ENCODE measurements at places on chromosomes 4 and X. TPM values are rescaled to one million over a fixed set of nuclear protein-coding genes. Genes with fewer than 3 reads are reported as not detected.

DNA sequence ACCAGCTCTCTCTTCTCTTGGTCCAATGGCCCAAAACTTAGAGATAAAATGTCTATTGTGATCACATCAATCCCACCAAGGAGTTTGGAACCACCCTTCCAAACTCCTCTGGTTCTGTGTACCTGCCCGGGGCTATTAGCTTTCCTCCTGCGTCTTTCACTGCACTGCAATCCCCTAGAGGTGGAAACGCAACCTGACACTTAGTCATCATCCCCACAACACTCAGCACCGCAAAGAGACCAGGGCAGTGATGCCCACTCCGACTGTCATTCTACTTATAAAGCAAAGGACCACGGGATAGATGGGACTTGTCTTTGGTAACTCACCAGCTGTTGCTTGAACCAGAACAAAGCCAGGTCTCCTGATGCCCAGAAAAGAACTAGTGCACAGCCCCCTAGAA is 22.0 kb downstream of the AFAP1 start:
- DNase-seq, result no peak

UBA1 gene
- total RNA-seq, result 142 TPM

DNA sequence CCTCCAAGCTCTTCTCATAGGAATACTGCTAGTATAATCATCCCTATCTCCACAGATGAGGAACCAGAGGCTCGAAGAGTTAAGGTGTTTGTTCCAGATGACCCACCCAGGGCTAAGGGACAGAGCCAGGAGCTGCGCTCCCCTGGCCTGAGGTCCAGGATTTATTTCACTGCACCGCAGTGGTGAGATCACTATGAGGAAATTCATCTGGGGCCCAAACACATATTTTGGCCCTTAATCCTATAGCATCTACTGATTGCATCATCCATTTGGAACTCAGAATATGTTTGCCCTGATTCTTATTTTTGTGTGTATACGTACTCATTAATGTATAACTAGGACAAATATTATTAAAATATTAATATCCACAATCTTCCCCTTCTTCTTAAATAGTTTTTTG is 100.1 kb upstream of the RBPJ start:
- no peak for DNase-seq

DNA sequence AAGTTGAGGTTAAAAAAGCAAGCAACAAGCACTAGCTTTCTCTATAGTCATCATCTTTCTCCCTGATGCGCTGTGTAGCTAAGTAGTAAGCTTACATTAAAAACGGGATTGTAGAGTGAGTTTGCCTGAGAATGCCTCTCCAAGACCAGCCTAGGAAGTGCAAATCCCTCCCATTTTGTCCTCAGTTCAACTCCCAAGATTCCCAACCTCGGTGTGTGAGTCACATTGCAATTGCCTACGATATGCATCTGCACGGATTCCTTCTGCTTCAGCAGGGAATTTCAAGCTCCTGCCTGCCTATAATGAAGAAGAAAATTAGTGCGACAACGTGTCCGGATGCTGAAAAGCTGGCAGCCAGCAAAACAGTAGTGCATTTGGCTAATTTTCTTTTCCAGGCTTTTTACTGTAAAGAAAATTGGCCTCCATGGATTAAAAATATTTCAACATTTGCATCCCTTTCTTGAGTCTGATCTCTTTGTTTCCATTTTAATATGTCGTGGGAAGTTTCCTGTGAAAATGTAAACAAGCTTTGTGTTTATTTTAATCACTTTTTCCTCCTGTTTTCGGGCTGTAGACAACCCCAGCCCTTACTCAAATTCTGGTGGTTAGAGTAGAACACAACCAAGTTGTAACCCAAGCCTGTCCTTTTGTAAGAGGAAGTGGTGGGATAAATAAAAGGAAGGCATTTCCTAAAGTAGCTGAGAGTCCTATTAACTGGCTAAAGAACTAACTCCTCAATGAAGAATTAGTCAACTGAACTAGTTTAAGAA is 58.4 kb upstream of the TET2 start:
- peak; percentile 22 for DNase-seq

FAM9B gene
- total RNA-seq, result 2.8 TPM

DNA sequence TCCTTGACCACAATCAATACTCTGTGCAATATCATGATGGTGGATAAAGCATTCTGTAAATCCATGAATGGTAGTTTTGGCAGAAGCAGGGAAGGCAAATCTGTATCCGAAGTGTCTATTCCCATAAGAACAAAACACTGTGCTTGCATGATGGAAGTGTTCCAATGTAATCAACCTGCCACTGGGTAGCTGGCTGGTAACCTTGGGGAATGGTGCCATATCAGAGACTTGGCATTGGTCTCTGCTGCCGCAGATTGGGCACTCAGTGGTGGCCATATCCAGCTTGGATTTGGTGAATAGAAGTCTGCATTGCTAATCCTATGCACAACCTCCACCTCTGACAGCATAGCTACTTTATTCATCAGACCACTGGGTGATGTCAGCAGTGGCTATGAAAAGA is 114.3 kb upstream of the EMCN start:
- DNase-seq, result no peak

DNA sequence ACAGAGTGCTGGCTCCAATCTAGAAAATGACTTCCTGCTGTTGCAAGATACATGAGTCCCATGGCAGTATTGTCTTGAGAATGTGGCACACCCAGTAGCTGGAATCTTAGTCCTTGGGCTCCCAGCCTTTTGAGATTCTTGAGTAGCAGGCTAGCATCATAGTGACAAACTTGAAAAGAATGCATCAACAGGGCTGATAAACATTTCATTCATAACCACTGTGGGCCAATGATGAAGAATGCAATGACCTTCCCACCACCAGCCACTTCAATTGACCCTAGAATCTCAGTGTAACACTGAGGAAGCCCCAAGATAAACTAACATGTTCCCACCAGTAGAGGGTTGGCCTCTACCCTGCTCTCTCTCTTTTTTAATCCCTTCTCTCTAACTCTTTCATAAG is 329.3 kb downstream of the GBA3 start:
- DNase-seq, result no peak

DNA sequence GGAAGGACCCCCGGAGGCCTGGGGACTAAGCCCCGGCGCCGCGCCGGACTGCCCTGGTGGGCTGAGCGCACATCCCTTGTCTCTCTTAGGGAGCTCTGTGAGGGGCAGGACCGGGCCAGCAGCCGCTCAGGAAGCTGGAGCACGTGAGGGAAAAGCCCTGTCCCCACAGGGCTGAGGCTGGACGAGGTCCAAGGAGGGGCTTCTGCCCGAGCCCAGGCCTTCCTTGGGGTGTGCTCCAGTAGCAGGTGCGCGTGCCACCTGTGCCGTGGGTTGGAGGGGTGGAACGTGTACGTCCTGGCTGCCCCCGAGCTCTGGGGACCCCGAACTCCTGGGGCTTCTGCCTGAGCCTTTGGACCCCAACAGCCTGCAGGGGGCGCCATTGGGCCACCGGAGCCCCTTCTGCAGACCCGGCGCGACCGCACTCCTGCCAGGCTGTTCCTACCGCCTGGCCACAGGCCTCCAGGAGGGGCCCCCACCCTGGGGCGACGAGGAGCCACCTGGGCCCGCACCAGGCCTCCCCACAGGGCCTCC is 27.2 kb downstream of the TACC3 start:
- peak; percentile 37 for DNase-seq

DNA sequence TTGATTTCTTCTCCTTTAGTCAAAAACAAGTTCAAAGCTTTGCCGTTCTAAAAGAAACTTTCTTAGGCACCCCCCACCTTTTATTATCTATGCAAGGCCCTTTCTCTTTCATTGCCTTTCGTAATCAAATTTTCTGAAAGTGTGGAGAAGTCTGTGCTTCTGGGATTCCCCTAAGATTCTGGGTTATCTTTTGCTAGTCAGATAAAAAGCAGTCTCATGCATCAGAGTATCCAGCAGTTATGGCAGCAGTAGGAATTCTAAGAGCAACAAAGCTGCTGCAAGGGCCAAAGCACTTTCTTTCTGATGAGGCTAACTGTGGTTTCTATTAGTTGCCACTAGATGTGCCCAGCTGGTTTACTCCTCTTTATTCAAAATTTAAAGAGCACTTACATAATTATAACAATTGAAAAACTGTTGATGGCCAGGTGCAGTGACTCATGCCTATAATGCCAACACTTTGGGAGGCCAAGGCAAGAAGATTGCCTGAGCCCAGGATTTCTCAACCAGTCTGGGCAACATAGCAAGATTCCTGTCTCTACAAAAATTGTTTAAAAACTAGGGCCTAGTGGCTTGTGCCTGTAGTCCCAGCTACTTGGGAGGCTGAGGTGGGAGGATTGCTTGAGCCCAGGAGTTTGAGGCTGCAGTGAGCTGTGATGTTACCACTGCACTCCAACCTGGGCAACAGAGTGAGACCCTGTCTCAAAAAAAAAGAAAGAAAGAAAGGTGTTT is 296.2 kb downstream of the PAPSS1 start:
- DNase-seq, result no peak

DNA sequence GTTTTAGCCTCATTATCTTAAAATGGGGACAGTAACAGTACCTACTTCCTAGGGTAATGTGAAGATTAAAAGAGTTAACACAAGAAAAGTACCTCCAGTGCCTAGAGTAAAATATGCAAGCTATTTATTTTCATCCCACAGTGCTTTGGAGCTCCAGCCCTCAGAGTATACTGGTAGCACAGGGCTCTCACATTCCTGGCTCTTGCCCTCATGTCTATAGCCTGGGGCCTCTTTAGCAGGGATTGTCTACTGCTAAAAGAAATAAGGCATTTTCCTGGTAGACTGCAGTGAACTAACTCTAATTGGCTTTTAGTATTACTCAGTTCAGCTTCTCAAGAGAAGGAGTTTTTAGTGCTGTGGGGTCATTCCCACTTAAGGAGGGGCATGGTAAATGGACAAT is 60.8 kb downstream of the RRAGB start:
- DNase-seq, result no peak

All from uterus (tissue), 4 donors.